ENCODE measurements at places on chromosomes 2 and 18.

- DNase-seq = no peak
Observed at GRCh38 chr2:236113425-236113824, 54.8 kb downstream of the GBX2 start.

- no peak for DNase-seq
Observed at GRCh38 chr2:238094438-238095022, 5.6 kb upstream of the ESPNL start.

DNA sequence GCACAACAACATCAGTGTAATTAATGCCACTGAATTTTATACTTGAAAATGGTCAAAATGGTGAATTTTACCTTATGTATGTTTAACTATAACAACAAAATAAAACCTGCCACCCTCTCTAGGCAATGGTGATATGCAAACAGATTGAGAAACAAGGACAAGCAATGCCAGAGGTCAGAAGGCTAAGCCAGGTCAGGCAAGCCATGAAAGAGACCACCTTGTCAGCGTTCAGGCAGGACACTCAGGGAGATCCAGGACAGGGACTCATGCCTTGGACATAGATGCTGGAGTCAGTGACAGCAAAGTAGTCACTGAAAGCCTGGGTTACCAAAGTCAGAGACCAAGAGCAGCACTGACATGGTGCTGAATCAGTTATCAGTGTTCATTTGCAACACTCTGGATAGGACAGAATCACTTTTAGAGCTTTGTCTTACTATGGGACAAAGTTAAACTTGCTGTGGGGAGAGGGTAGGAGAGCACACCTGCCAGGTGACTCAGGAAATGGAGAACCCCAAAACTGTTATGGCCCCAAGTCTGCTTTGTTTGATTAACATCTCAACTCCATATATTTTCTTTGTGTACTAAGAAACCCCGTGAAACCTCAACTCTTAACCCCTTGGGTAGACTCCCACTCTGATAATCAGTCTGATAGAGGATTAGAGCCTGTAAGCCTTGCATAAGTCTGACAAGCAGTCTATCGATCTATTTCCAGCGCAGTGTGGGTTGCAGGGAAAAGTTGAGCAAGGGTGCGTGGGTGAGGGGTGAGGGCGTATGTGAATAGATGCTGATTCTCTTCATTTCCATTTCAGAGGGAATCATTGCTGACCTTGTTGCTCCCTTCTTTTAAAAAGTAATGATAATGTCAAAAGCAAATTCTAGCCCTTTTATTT, 48.7 kb upstream of the ZNF385B start:
- DNase-seq = no peak

DNA sequence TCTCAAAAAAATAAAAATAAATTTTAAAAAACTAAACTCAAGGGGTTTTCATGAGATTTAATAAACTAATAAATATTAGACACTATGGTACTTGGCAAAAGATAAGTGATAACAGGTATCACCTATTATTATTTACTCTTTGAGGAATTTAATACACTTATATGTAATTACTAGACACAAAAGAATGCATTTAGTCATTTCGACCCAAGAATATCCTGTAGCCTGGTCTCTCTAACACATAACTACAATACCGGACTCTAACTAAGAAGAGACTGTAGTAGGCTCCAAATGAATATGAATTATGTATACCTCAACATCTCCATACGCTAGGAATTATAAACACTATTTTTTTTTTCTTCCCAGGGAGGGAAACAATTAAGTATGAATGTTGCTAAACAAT, 850.7 kb downstream of the CPS1 start:
- no peak for DNase-seq

DNA sequence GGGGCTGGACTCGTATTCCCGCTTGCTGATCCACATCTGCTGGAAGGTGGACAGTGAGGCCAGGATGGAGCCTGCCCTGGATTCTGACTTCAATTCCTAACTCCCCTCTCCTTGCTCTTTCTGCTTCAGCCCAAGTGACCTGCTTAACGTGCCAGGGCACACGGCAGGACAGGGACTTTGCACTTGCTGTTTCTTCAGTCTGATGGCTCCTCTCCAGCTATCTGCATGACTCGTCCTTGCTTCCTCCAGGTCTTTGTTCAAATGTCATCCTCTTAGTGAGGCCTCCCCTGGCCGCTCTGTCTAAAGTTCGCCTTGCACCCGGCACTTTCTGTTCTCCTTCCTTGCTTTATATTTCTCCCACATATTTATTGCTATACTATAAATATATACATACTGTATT, 357.6 kb downstream of the MTX2 start:
- no peak for DNase-seq
